Endodermal cell (in vitro differentiated cells): ENCODE measurements at places on chromosomes 13 and 19. TPM values are rescaled to one million over a fixed set of nuclear protein-coding genes. Genes with fewer than 3 reads are reported as not detected.

Gene TLE6
- 17.3 to 56.4 TPM (median 18.6 TPM) in 3 replicates for total RNA-seq

- no peak for DNase-seq
- no peak overlapping the region for H3K27ac ChIP-seq
- no peaks in the 10 kb centered on the region for H3K4me1 ChIP-seq
- H3K27me3 ChIP-seq, result peaks cover 14% of the 10 kb centered on the region
- H3K4me3 ChIP-seq, result no peak overlapping the region
Measured at GRCh38 chr13:47903836-47904235, 97.2 kb downstream of the SUCLA2 start.

DNA sequence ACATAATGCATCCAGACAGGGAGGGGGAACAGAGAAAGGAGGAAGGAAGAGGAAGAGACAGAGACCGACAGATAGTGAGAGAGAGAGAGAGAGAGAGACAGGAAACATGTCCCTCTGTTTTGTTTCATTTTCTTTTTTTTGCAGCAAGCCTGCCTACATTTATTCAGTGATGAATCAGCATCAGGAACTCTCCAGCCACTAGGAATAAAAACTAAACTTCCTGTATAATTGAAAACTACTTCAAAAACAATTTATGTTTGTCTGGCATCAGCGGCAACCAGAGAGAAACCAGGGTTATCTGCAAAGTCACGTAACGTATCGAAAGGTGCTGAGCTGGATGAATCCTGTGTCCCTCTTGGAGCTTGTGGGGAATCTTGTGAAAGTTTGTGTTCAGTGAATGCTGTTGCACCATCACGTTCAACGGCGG is 148.6 kb upstream of the SOX21 start:
- peaks cover 19% of the 10 kb centered on the region for H3K27me3 ChIP-seq
- DNase-seq, result no peak
- H3K36me3 ChIP-seq, result no peaks in the 10 kb centered on the region
- H3K4me3 ChIP-seq, result no peak overlapping the region

- peaks cover 2% of the 10 kb centered on the region for H3K4me1 ChIP-seq
- H3K36me3 ChIP-seq, result peaks cover 60% of the 10 kb centered on the region
- H3K27ac ChIP-seq, result no peak overlapping the region
- no peak for DNase-seq
- H3K4me3 ChIP-seq, result peak overlapping the region; percentile 88
Measured at GRCh38 chr13:91349992-91350911, 2.8 kb downstream of the MIR17HG start.

- H3K27me3 ChIP-seq, result no peaks in the 10 kb centered on the region
- no peak overlapping the region for H3K4me3 ChIP-seq
- no peaks in the 10 kb centered on the region for H3K36me3 ChIP-seq
- peak overlapping the region; percentile 53 for H3K27ac ChIP-seq
- H3K4me1 ChIP-seq, result no peaks in the 10 kb centered on the region
Measured at GRCh38 chr19:8352134-8352827, 9.2 kb upstream of the KANK3 start.

Gene LRRC4B
- total RNA-seq, result 2.3 and 2.8 TPM in 2 replicates

DNA sequence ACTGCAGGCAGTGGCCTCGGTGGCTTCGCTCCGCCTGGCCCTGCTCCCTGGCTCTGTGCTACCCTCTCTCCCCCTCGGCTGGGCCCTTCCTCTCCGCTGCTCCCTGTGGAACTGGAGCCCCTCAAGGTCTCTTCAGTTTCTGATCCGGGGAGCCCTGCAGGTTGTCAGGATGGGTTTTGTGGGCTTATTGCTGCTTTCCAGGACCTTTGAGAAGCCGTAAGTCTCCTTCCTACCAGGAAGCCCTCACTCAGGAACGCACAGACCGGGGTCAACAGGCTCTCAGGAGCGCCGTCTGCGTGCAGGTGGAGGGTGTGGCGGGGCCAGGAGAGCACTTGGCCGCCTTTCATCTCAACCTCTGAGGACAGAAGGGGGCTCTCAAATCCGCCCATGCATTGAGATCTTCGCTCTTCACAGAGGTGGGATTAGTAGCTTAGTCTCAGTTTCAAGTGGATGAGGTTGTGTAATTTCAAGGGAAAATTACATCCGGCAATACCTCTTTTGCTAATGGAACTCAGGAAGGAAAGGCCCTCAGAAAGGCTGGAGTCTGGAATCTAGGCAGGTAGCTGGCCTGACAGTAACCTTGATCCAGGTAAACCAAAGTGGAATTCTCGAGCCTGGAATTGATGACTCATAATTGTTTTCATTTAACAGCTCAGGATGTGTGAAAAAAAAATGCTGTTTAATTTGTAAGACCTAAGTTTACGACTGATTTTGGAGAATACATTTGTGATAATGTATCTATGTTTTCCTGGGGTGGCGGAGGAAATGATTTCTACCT is 102.0 kb downstream of the ATP11A start:
- peaks cover 5% of the 10 kb centered on the region for H3K4me1 ChIP-seq
- H3K27ac ChIP-seq, result no peak overlapping the region
- H3K4me3 ChIP-seq, result peak overlapping the region; percentile 55
- no peak for DNase-seq
